ENCODE measurements at places on chromosomes 16 and 17.

DNA sequence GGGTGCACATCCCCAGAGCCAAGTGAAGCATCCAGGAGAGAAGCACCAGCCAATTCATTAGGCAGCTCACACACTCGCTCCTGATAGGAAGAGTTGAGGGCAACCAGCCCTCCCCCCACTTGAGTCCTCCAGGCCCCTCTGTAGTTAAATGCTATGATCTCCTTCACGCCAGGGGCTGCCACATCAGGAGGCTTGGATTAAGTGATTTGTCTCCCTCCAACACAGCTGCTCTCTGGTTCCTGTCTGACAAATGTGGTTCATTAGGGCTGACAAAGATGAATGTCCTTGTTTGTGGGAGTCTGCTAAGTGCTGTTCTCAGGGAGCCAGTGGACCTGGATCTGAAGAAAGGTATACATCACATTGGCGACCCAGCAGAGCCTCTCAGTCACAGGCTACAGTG, 94.5 kb upstream of the WSCD1 start:
- DNase-seq = no peak

GRCh38 chr16:75317532-75317931, 66.1 kb upstream of the BCAR1 start:
- DNase-seq = no peak

DNA sequence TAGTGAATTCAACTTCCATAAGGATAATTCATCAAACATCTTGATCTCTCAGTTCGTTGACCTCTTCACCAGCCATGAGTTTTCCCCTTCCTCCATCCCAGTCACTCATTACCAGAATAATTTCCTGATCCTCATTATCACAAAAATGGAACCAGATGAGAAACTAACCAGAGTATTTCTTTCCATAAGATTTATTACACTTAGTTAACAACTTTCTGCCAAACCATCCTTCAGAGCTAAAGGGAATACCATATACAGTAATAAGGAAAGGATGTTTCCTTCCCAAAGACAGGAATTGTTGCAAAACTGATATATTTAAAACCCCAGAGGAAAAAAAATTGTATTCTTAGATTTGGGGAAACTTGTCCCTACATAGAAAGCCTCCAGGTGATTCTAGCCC, 8.6 kb downstream of the KRTAP29-1 start:
- DNase-seq = no peak

DNA sequence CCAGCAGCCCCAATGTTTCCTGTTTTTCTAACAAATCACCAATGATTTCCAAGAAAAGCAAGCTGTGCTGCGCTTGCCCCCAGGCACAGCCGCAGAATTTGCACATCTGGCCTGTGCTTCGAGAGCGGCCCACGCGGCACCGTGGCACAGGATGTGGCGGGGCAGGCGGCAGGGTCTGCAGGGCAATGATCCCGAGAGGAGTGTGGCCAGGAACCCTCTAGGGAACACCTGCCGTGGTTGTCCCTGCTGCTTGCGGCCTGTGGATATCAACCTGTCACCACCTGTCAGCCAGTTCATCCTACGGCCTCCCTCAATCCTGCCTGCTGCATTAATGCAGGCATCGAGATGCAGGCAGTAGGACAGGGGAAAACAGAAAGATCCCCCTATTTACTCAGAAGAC, 24.0 kb downstream of the PIK3R5 start:
- no peak for DNase-seq

- peak; percentile 98 for DNase-seq
These were observed 753 bp upstream of the USP22 start for GRCh38 chr17:21043296-21044232.

DNA sequence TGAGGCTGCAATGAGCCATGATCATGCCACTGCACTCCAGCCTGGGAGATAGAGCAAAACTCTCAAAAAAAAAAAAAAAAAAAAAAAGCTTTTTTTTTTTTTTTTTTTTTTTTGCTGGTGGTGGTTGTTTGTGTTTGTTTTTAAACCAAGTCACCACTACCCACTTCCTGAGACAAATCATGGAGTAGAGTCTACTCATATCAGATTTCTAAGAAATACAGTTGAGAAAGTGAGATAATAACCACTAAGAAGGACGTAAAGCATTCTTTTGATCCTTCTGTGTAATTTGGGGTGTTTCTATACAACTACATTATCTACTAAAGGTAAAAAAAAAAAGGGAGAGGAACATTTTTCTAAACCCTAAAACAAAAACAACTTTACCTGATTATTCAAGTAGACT, 38.0 kb downstream of the AXIN2 start:
- DNase-seq = no peak

GRCh38 chr16:50334106-50334975, 34.4 kb downstream of the BRD7 start:
- DNase-seq = no peak

DNA sequence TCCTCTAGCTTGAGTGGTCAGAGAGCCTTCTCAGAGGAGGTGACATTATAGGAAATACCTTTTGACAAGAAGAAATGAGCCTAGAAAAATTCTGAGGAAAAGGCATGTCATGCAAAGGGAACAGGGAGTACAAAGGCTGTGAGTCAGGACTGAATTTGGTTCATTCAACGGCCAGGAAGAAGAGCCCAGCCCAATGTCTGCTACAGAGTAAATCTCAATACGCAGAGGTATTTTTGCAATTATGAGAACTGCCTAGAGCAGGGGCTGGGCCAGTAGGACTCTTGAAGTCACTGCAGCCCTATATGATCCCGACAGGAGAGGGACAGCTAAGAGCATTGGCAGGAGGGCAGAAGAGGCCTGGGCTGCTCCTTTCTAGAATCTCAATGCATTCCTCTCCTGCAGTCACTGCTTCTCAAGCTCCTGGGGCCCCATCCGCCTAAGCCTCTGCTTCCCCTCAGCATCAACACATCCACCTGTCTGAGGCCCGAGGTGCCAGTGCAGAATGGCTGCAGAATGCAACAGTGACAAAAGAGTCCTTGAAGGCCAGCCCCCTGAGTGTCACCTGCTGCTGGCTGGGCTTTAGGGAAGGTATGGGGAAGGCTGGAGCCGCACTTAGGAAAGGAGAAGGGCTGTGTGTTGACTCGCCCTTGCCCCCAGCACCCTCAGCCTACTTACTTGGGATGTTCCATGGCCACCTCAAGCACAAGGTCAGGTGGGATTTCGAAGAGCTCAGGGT, 20.1 kb downstream of the NOS2 start:
- no peak for DNase-seq

- no peak for DNase-seq
These were observed 31.5 kb downstream of the NEUROD2 start for GRCh38 chr17:39576187-39576586.

DNA sequence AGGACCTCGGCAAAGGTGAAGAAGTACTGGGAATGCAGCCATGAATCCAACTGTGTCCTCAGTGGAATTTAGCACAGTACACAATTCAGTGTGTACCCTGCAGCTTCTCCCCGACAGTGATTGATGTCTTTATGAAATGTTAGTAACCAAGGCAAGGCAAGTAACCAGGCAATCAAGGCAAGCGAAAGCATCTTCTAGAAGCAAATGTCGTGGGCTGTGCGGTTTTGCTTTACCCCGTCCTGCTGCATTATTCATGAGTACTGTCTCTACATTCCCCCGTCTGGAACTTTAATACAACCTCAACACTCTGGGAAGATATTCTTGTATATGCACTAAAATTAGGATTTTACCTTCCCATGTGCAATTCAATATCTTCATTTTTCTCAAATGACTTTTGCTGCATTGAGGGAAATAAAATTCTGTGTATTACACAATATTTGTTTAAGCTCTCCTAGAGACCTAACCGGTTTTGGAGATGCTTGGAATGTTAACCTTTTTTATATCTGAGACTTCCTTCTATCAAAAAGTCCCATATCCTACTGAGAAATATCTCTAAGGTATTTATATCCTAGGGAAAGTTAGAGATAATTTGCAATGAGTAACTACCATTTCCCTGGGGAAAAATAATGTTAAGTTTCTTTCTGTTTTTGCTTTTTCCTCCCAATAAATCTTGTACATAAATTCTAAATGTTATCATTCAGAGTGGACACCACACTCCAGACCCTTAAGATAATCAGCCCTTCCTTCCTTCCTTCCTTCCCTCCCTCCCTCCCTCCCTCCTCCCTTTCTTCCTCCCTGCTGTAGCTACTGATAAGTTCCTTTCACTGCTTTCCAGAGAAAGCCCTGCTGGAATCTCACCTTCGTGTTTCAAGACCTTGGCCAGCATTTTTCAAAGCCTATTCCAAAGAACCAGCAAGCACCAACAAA, 51.9 kb upstream of the ADORA2B start:
- no peak for DNase-seq

- no peak for DNase-seq
These were observed 40.7 kb upstream of the MAP3K14 start for GRCh38 chr17:45357364-45357997.

- DNase-seq = no peak
These were observed 54.0 kb downstream of the ERN1 start for GRCh38 chr17:64075913-64076312.

- no peak for DNase-seq
These were observed 28.7 kb downstream of the CALB2 start for GRCh38 chr16:71387045-71387871.

GRCh38 chr17:16986391-16986790, 14.5 kb upstream of the TNFRSF13B start:
- DNase-seq = no peak

GRCh38 chr17:18107061-18107790, 1.3 kb upstream of the MYO15A start:
- DNase-seq = no peak

GRCh38 chr17:40777459-40777858, 4.9 kb downstream of the KRT27 start:
- no peak for DNase-seq

DNA sequence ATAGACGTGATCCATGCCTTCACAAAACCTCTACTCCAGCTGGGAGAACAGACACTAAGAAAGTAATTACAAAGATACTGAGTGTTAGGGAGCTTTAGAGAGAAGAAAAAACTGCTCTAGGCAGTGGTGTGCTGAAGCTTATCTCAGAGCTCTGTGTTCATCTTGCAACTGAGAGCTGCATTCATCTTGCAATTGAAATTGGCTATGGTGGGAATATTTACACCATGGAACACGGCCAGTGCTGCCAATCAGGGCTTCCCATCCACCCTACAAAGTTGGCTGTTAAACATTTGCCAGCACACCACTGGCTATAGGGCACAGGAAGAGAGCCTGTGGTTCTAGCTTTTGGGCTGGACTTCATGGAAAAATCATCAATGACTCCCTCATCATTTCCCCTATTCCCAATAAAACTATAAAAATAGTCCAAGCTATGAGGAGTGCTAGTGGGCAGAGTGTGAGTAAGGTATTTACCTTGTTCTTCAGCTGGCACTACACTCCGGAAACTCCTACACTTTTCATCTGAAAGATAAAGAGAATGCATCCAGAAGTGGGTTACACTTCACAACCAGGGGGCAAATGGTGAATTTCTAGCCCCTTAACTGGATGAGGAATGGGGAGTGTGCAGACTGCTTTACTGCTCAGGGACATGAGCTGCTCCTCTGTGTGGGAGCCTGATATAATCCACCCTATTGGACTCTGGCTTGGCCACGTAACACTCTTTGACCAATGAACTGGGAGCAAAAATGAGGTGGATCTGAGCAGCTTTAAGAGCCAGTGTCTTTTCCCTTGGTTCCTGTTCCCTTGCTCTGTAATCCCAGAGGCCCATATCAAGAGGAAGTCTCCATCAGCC, 11.6 kb downstream of the GSG1L2 start:
- DNase-seq = no peak

GRCh38 chr16:76118344-76118743, 158.9 kb upstream of the CNTNAP4 start:
- no peak for DNase-seq

- no peak for DNase-seq
These were observed 9.0 kb upstream of the GRB2 start for GRCh38 chr17:75414488-75414887.

Data from stimulated activated CD4-positive, alpha-beta T cell treated with anti-CD3 and anti-CD28 coated beads, Interleukin-4, amount 100 ng/mL, for 48 hours (primary cell).